ENCODE measurements at places on chromosomes 5 and 9. TPM values are rescaled to one million over a fixed set of nuclear protein-coding genes. Genes with fewer than 3 reads are reported as not detected.

BAAT gene
- total RNA-seq: 0.53 TPM

GRCh38 chr5:124651663-124652513 is 94.6 kb downstream of the ZNF608 start:
- peak; percentile 82 for DNase-seq
- peaks cover 22% of the 10 kb centered on the region for H3K36me3 ChIP-seq
- H3K4me3 ChIP-seq: peak overlapping the region; percentile 78
- peaks cover 32% of the 10 kb centered on the region for H3K4me1 ChIP-seq
- H3K27me3 ChIP-seq: no peaks in the 10 kb centered on the region
- H3K27ac ChIP-seq: peak overlapping the region; percentile 44

GRCh38 chr5:150318613-150319483 is 16.1 kb upstream of the ARSI start:
- peak overlapping the region; percentile 10 for H3K27ac ChIP-seq
- DNase-seq: no peak
- no peaks in the 10 kb centered on the region for H3K27me3 ChIP-seq
- H3K4me1 ChIP-seq: peaks cover 50% of the 10 kb centered on the region
- H3K36me3 ChIP-seq: no peaks in the 10 kb centered on the region

RXRA gene
- 66.9 TPM for total RNA-seq

GRCh38 chr9:134353539-134353938 is 27.3 kb downstream of the RXRA start:
- no peak overlapping the region for H3K4me3 ChIP-seq
- H3K36me3 ChIP-seq: no peaks in the 10 kb centered on the region
- peaks cover 29% of the 10 kb centered on the region for H3K4me1 ChIP-seq
- no peaks in the 10 kb centered on the region for H3K27me3 ChIP-seq

DNA sequence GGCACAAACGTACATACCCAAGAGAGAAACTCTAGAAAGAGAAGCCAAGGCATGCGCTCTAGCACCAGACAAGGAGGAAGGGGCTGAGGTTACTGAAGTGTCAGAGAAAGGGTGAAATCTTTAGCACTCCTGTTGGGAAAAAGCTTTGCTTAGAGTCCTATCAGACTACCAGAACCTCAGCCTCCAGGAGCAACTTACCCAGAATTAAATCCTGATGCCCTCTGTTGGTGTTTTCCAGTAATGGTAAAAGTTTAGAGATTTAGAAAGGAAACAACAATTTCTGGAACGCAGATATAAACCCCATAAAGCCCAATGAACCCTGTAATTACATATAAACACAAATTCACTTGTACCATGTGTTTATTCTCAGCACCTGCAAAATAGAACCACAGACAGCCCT is 33.2 kb upstream of the ASTN2 start:
- peaks cover 10% of the 10 kb centered on the region for H3K4me1 ChIP-seq
- no peak overlapping the region for H3K4me3 ChIP-seq
- peaks cover 15% of the 10 kb centered on the region for H3K27me3 ChIP-seq
- H3K36me3 ChIP-seq: no peaks in the 10 kb centered on the region

GRCh38 chr5:148957591-148958202 is 105.2 kb downstream of the SH3TC2 start:
- H3K4me1 ChIP-seq: no peaks in the 10 kb centered on the region
- H3K4me3 ChIP-seq: no peak overlapping the region
- no peak for DNase-seq

- no peaks in the 10 kb centered on the region for H3K36me3 ChIP-seq
- H3K27ac ChIP-seq: no peak overlapping the region
- peaks cover 5% of the 10 kb centered on the region for H3K4me1 ChIP-seq
Observed at GRCh38 chr5:83709973-83710372, 10.7 kb downstream of the HAPLN1 start.

GRCh38 chr9:86669422-86669821 is 277.9 kb downstream of the GAS1 start:
- no peak for DNase-seq
- no peak overlapping the region for H3K27ac ChIP-seq
- no peak overlapping the region for H3K4me3 ChIP-seq

- H3K36me3 ChIP-seq: no peaks in the 10 kb centered on the region
- H3K4me3 ChIP-seq: no peak overlapping the region
- no peak overlapping the region for H3K27ac ChIP-seq
- peaks cover 10% of the 10 kb centered on the region for H3K4me1 ChIP-seq
Observed at GRCh38 chr5:61289241-61289640, 42.8 kb upstream of the ZSWIM6 start.

GRCh38 chr9:121822093-121823085 is 171.0 kb downstream of the DAB2IP start:
- no peaks in the 10 kb centered on the region for H3K36me3 ChIP-seq
- DNase-seq: peak; percentile 48
- no peak overlapping the region for H3K27ac ChIP-seq
- H3K27me3 ChIP-seq: peaks cover 9% of the 10 kb centered on the region
- H3K4me3 ChIP-seq: no peak overlapping the region
- H3K4me1 ChIP-seq: peaks cover 23% of the 10 kb centered on the region
